Astrocyte (in vitro differentiated cells and primary cell): ENCODE measurements at places on chromosomes 2 and 18. TPM values are rescaled to one million over a fixed set of nuclear protein-coding genes. Genes with fewer than 3 reads are reported as not detected.

DNA sequence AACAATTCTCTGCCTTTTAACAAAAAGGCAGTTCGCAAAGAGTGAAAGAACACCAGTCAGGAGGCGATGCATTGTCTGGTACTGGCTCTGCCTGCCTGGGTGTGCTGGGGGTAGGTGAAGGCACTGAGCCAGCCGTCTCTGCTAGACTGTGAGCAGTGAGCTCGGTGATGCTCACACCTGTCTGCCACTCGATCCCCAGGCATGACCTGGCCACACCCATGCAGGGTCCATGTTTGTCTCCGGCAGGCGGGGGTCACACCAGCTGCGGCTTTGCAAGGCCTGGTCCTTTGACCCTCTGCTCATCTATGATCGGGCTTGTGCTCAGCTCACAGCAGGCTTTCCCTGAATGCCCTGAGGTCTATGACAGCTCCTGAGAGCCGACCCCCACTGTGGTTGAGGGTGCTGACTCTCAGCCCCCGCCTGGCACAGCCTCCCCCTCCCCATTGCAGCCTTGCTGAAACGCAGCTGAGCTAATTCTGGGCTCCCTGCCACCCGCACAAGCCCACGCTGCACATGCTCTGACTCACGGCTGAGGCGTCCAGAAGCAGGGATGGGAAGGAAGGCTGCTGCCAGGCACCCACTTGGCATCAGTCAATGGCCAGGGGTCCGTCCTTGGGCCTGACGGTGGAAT is 23.7 kb downstream of the CRACDL start:
- no peaks in the 10 kb centered on the region for H3K36me3 ChIP-seq
- H3K4me3 ChIP-seq, result no peak overlapping the region
- peaks cover 59% of the 10 kb centered on the region for H3K4me1 ChIP-seq
- peak overlapping the region; percentile 63 for H3K27ac ChIP-seq
- no peaks in the 10 kb centered on the region for H3K27me3 ChIP-seq
- DNase-seq, result peak; percentile 92

DNA sequence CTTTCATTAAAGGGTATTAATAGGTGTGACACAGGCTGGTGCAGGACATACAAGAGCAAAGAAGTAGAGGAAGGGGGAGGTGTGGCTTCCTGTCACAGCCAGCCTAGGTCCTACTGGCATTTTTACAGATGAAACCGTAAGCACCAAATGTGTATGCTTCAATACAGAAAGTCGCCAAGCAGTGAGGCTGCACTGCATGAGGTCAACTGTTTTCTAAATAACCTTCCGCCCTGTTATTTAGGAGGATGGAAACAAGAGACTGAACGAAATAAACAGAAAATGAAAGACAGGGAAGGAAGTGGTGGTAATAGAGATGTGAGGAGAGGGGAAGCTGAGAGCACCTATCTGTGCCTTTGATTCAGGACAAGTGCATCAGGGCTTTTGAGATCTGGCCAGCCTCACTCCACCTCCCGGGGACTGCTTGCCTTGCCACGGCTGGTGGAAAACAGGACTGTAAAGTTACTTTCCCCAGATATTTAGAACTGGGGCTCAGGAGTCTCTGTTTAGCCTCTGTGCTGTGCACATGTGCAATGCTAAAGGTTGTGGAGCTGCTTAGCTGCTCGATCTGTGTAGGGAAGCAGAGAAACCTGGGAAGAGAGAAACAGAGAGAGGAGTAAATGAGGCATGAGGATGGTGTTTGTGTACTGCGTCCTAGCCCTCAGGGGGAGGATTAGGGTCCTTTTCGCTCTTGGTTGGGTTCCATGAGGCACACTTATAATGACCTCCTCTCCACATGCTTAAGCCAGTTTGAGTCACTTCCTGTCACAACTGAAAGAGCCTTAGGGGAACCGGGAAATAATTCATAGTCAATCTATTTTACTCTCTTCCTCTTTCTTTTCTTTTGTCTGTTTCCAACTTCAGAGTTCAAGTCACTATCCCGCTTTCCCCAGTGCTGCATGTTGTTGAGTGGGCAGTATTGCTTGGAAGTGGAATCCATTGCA is 62.3 kb upstream of the BOD1L2 start:
- H3K36me3 ChIP-seq, result no peaks in the 10 kb centered on the region
- no peak overlapping the region for H3K27ac ChIP-seq
- H3K4me3 ChIP-seq, result no peak overlapping the region
- no peak for DNase-seq

GRCh38 chr2:234335661-234336228 is 161.1 kb downstream of the ARL4C start:
- no peak overlapping the region for H3K27ac ChIP-seq
- H3K36me3 ChIP-seq, result no peaks in the 10 kb centered on the region
- peak; percentile 72 for DNase-seq
- no peaks in the 10 kb centered on the region for H3K27me3 ChIP-seq
- no peak overlapping the region for H3K4me3 ChIP-seq
- H3K4me1 ChIP-seq, result peaks cover 8% of the 10 kb centered on the region

DNA sequence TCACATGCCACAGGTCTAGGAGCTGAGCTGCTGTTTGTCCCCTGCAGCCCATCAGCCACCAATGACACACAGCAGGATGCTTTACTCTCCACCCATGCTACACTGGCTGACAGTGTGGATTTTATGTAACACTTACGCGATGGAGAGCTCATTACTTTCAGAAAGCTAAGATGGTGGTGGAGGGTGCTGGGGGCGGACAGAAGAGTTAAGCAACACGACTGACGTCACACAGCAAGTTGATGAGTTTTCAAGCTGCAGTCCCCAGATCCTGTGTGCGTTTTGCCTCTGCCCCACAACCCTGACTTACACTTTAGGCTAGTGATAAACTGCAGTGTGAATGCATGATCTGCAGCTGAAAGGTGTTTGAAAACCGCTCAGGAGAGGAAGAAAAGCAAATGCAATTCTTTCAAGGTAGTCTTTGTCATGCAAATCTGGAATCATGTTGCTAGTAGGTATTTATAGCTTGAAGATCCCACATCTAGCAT is 42.4 kb downstream of the MRPS5 start:
- H3K4me3 ChIP-seq, result no peak overlapping the region
- no peak overlapping the region for H3K27ac ChIP-seq
- peaks cover 22% of the 10 kb centered on the region for H3K27me3 ChIP-seq
- no peak for DNase-seq

- H3K4me1 ChIP-seq, result no peaks in the 10 kb centered on the region
- H3K27ac ChIP-seq, result no peak overlapping the region
- no peak for DNase-seq
- H3K27me3 ChIP-seq, result no peaks in the 10 kb centered on the region
- H3K4me3 ChIP-seq, result no peak overlapping the region
- no peaks in the 10 kb centered on the region for H3K36me3 ChIP-seq
Measured at GRCh38 chr18:44450226-44450625, 230.5 kb upstream of the SETBP1 start.

DNA sequence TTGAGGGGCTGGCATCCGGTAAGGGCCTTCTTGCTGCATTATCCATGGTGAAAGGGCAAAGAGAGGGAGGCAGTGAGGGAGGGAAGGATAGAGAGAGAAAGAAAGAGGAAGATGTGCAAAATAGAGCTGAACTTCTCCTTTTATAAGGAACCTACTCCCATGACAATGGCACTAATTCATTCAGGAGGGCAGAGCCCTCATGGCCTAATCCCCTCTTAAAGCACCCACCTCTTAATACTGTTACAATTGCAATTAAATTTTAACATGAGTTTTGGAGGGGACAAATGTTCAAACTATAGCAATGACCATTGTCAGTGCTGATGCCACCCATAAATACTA is 60.2 kb downstream of the CXCR4 start:
- no peaks in the 10 kb centered on the region for H3K36me3 ChIP-seq
- no peaks in the 10 kb centered on the region for H3K27me3 ChIP-seq
- no peaks in the 10 kb centered on the region for H3K4me1 ChIP-seq
- no peak overlapping the region for H3K4me3 ChIP-seq
- no peak overlapping the region for H3K27ac ChIP-seq

GRCh38 chr2:20457661-20458630 is 11.1 kb downstream of the RHOB start:
- no peak for DNase-seq
- no peak overlapping the region for H3K27ac ChIP-seq
- H3K4me1 ChIP-seq, result peaks cover 4% of the 10 kb centered on the region
- H3K36me3 ChIP-seq, result no peaks in the 10 kb centered on the region
- H3K27me3 ChIP-seq, result no peaks in the 10 kb centered on the region
- no peak overlapping the region for H3K4me3 ChIP-seq

DNA sequence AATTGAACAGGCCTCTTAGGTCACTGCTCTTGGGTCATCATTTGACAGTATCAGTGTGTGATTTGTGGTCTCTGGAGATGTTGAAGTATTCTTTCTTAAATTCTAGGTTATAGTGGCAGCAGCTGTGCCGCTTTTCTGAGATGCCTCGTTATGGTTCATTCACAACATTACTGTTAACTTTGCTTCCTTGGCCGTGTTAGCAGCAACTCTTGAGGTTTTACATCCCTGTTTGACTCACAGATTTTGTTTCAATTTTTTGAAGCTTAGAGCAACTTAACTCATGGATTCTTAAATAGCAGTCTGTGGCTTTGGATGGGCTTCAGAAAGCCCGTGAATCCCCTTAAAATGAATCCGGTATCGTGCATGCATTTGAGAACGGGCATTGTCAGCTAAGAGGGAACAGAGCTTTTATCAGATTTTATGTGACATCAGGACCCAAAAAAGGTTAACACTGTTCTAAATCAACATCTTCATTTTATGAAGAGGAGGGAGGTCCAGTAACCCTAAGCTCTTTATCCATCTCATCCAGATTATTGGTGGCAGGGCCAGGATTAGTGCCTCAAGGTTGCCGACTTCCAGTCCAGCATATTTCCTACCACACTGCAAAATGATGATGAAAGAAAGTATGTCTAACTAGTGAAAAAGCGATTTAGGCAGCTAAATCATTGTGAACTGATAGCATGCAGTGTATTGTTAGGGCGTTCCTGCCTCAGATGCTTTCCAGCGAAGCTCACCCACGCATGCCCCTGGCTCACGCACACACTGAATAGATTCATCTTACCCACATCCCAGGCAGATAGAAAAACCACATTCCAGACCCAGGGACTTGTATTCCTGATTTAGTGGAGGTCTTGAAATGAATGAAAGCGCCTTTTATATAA is 5.1 kb downstream of the TRIB2 start:
- peak overlapping the region; percentile 83 for H3K4me3 ChIP-seq
- H3K27ac ChIP-seq, result peak overlapping the region; percentile 68
- DNase-seq, result peak; percentile 99

GRCh38 chr2:232459419-232460035 is 3.6 kb downstream of the ALPI start:
- peaks cover 34% of the 10 kb centered on the region for H3K27me3 ChIP-seq
- no peak overlapping the region for H3K27ac ChIP-seq
- peaks cover 7% of the 10 kb centered on the region for H3K4me1 ChIP-seq
- H3K36me3 ChIP-seq, result no peaks in the 10 kb centered on the region
- DNase-seq, result no peak
- no peak overlapping the region for H3K4me3 ChIP-seq

GRCh38 chr2:47784352-47784851 is 1.5 kb downstream of the MSH6 start:
- H3K4me1 ChIP-seq, result peaks cover 8% of the 10 kb centered on the region
- peak overlapping the region; percentile 47 for H3K27ac ChIP-seq
- DNase-seq, result peak; percentile 23
- H3K36me3 ChIP-seq, result no peaks in the 10 kb centered on the region
- H3K27me3 ChIP-seq, result no peaks in the 10 kb centered on the region

UXS1 gene
- 43.1 and 49.2 TPM in 2 replicates for total RNA-seq

SDC1 gene
- 74.3 and 92.7 TPM in 2 replicates for total RNA-seq

ZNF804A gene
- total RNA-seq, result 0.22 and 0.32 TPM in 2 replicates

SCG2 gene
- total RNA-seq, result 5.6 and 6.9 TPM in 2 replicates

PLB1 gene
- total RNA-seq, result 0.98 and 1.9 TPM in 2 replicates

ATF2 gene
- 54.7 and 55.8 TPM in 2 replicates for total RNA-seq

ANKRD30B gene
- not detected in 2 replicates for total RNA-seq

NEU4 gene
- total RNA-seq, result 0.09 and 0.22 TPM in 2 replicates
